HFFc6 (cell line): ENCODE measurements at places on chromosomes 3 and 15. TPM values are rescaled to one million over a fixed set of nuclear protein-coding genes. Genes with fewer than 3 reads are reported as not detected.

DNA sequence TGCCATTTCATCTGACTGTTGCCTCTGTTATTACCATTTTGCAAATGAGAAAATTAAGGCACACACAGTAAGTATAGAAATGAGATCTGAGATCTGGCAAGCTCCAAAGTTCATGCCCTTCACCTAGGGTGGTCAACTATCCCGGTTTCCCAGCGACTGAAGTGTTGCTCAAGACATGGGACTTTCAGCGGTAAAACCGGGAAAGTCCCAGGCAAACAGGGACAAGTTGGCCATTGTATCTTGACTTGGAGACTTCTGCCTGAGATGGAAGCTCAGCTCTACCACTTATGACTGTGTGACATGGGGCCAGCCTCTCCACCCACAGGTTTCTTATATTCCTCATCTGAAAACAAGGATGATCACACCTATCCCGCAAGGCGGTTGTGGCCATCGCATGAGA lies 55.6 kb upstream of the TPM1 start:
- peaks cover 30% of the 10 kb centered on the region for H3K4me1 ChIP-seq
- H3K36me3 ChIP-seq, result no peaks in the 10 kb centered on the region; the same call in 1 of the 2 replicates
- no peak for DNase-seq
- no peak overlapping the region for H3K27ac ChIP-seq
- no peaks in the 10 kb centered on the region for H3K27me3 ChIP-seq

DNA sequence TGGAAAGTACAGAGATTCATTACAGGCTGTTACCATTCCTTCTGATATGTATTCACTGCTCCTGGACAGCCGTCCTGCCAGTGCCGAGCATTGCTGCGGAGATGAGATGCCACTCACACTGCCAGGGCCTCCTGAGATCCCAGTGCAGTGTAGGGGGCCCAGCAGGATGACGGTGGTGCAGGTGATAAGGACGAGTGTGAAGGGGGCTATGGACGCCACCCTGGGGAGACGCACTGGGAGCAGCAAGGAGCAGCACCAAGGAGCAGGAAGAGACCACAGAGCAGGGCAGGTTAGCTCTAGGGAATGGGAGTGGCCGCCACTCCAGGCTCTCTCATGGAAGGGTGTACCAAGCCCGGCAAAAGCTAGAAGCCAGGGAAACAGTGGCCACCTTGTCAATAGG lies 4.0 kb upstream of the KLF15 start:
- no peaks in the 10 kb centered on the region for H3K36me3 ChIP-seq
- H3K27me3 ChIP-seq, result peaks cover 41% of the 10 kb centered on the region
- peaks cover 6% of the 10 kb centered on the region for H3K4me1 ChIP-seq
- H3K27ac ChIP-seq, result no peak overlapping the region

DNA sequence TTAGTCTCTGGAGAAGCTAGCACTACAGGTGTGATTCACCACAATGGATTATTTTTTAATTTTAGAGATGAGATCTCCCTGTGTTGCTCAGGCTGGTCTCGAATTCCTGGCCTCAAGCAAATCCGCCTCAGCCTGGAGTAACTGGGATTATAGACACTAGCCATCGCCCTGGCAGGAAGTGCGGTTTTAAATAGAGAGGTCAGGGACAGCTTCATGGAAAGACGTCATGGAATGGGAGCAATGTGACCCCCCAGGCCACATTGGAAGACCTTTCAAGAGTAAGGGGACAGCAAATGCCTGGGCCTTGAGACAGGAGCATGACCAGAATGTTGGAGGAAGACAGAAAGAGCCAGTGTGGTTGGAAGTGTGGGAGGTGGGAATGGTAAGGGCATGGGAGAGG lies 2.2 kb upstream of the ISG20 start:
- H3K4me1 ChIP-seq, result peaks cover 44% of the 10 kb centered on the region
- peak overlapping the region; percentile 96 for H3K27ac ChIP-seq
- H3K4me3 ChIP-seq, result no peak overlapping the region
- H3K27me3 ChIP-seq, result peaks cover 11% of the 10 kb centered on the region

GRCh38 chr3:41900265-41900664 lies 61.6 kb downstream of the ULK4 start:
- DNase-seq, result peak; percentile 3
- no peaks in the 10 kb centered on the region for H3K36me3 ChIP-seq
- no peaks in the 10 kb centered on the region for H3K27me3 ChIP-seq
- H3K4me1 ChIP-seq, result peaks cover 14% of the 10 kb centered on the region

SLTM gene
- total RNA-seq, result 42.9 to 49.4 TPM (median 46.0 TPM) in 3 replicates

OR5K2 gene
- total RNA-seq, result not detected in 3 replicates

XCR1 gene
- not detected in 3 replicates for total RNA-seq

CIDEC gene
- total RNA-seq, result not detected in 3 replicates

GOLGA8G gene
- not detected in 3 replicates for total RNA-seq

LMLN gene
- 5.6 and 8.1 TPM in 2 replicates for total RNA-seq

FAM3D gene
- total RNA-seq, result not detected in 3 replicates
